Activated CD8-positive, alpha-beta memory T cell treated with anti-CD3 and anti-CD28 coated beads for 1 hour (primary cell): ENCODE measurements at places on chromosomes 1 and 21.

DNA sequence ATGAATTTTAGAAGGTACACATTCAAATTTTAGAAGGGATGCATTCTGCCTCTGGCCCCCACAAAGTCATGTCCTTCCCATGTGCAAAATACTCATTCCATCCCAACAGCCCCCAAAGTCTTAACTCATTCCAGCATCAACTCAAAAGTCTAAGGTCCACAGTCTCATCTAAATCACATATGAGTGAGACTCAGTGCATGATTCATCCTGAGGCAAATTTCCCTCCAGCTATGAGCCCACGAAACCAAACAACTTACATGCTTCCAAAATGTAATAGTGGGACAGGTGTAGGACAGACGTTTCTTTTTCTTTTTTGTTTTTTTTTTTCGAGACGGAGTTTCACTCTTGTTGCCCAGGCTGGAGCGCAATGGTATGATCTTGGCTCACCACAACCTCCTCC lies 12.5 kb upstream of the WNT2B start:
- DNase-seq, result no peak

GRCh38 chr1:182604175-182605164 lies at the start of gene RGS16:
Gene RGS16 (minus strand): TSS chr1:182604389. CDS start chr1:182604259, 130 bp downstream.
- peak; percentile 75 for DNase-seq

DNA sequence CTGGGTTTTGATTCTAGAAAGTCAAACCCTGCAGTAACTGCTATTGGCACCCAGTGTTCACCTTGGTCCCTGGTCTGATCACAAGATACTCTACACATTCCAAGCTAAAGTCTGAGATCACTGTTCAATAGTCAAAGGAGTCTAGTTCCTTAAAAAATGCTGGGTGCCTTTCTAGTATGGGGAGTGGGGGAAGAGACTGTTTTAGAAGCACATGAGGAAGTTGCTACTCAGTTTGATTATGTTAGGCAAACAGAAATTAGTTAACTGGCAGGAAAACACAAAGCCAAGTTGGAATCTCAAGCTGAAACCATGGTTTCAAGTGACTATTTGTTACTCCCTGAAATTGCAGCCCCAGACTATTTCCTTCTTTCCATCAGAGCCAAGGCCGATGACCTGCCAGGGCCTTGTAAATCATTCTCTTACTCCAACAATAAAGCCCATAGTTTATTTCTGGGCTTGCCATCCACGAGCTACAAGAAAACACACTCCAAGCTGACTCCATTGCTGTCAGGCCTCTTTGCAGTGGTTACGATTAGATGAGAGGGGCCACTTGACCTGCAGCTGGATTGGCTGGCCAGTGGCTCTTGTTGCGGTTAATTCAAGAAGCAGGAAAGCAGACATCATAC lies 21.1 kb upstream of the VTCN1 start:
- no peak for DNase-seq

DNA sequence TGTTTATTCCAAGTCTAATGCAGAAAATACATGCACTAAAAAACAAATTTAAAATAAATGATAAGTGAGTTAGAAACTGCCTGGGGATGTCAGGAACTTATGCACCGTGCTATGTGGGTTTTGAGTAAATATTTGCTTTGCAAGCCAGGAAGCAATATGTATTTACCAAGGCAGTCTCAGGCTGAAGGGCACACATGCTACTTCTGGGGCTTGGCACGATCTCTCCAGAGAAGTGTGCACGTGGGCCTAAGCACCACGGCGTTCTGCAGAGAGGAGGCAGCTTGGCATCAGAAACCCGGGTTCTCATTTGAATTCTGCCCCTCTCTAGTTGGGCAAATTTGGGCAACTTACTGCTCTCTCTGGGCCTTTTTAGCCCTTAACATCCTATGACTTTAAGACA lies 72.6 kb upstream of the ROR1 start:
- no peak for DNase-seq

DNA sequence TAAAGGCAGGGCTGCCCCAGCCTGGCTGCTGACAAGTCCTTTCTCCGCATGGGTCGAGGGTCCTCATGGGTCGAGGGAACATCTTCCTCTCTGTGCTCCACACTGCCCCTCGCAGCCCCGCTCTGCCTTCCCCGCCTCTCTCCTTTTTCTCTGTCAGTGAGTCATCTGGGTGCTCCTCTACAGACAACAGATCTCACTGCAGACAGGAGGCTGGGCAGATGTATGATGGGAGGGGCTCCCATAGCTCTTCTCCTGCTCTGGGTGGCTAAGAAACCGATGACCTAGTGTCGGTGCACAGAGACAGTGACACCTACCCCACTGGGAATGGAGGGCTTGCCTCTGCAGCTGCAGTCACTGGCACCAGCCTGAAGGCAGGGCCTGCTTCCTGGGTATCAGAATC lies 5.5 kb downstream of the KCNA10 start:
- DNase-seq, result no peak

GRCh38 chr1:206498685-206499084 lies 8.6 kb upstream of the RASSF5 start:
- DNase-seq, result no peak

- DNase-seq, result no peak
These were observed 99.0 kb upstream of the RUNX3 start for GRCh38 chr1:25028907-25029599.

- no peak for DNase-seq
These were observed 617 bp downstream of the KIRREL1 start for GRCh38 chr1:157993918-157994605.

DNA sequence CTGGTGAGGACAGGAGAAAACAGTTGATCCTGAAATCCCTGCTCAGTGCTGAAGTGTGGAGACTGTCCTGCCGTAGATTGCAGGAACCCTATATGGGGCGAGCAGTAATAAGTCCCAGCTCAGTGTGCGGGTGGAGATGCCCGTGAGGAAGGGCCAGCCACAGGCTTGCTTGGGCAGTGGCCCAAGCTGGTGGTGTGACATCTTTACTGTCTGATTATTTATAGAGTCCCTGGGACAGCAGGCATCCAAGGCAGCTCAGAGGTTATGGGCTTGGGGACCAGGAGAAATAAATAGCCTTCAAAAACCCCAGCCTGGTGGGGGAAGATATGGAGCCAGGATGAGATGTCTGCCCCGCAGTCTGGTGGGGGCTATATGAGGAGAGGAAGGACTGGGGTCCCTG lies 170.7 kb upstream of the POU3F1 start:
- DNase-seq, result no peak

- DNase-seq, result peak; percentile 55
These were observed at the start of the genes AMPD2 and GNAT2 for GRCh38 chr1:109619576-109620400. Gene AMPD2 (plus strand): TSS chr1:109619837. CDS start chr1:109621176, 1,339 bp downstream. Gene GNAT2 (minus strand): TSS chr1:109619616. CDS start chr1:109612870, 6,746 bp downstream.

GRCh38 chr1:16243936-16244649 lies 7.1 kb upstream of the CPLANE2 start:
- peak; percentile 52 for DNase-seq

DNA sequence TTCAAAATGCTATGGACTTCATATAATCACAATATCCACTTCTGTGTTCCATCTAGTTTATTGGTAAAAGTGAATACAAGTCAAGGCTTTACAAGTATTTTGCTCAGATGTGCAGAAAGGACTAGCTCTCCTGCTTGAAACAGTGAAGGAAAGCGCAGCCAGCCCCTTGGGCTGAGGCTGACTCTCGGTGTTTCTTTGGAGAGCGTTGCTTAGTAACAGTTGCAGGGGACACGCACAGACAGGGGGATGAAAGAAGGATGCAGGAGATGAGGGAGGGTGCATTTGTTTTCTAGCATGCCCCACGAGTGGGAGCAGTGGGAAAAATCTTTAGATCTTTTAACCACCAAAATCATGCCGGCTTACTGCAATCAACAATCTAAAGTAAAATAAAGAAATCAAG lies 9.1 kb downstream of the PYCR2 start:
- no peak for DNase-seq

DNA sequence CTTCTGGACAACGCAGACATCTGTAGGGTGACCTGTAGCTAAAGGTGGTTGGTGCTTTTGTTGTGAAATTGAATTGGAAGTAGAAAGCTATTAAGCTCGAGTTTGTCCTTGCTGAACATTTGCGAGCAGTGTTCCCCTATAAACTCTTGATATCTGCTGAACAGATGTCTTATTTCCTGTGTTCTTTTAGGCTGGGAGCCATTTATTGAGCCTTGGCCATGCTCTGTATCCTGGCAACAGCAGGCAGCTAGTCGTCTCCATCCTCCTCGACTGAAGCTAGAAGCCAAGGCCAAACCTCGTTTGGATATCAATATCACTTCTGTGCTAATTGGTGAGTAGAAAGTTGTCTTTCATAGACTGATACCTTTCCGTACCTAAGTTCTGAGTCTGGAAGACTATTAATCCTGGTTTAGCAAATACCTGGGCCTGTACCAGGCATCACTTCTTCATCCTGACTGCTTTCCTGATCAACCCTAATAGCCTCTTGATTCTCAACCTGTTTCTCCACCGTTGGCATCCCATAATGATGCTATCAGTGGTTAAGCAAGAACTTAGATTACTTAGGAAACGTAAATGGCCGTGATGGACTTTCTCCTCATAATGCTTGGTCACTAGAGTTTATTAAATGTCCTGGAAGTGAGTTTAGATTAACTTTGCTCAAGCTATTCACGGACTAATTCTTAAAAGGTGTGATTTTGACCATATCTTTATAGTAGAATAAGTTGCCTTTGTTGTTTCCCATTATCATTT lies 103.4 kb downstream of the VPS13D start:
- DNase-seq, result no peak

DNA sequence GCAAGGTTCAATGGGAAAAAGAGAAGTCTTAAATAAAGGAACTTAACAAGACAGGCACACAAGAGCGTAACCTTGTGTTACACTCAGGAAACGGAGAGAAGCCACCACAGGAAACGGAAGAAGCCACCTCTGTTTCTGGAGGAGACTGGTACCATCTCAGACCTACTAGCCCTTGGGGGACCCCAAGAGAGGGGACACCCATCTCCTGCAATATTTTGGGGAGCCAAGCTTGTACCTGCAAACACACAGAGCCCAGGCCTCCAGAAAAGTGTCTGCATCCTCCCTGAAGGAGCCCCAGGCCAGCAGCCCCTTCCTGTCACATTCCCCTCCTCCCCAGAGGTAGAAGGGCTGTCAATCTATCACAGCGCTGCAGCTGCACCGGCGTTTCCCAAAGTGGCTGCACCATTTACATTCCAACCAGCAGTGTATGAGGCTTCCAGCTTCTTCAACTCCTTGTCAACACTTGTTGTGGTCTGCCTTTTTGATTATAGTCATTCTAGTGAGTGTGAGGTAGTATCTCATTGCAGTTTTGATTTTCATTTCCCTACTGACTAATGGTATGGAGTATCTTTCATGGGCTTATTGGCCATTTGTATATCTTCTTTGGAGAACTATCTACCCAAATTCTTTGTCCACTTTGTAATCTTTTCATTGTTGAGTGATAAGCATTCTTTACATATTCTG lies 23.0 kb upstream of the PADI1 start:
- no peak for DNase-seq

DNA sequence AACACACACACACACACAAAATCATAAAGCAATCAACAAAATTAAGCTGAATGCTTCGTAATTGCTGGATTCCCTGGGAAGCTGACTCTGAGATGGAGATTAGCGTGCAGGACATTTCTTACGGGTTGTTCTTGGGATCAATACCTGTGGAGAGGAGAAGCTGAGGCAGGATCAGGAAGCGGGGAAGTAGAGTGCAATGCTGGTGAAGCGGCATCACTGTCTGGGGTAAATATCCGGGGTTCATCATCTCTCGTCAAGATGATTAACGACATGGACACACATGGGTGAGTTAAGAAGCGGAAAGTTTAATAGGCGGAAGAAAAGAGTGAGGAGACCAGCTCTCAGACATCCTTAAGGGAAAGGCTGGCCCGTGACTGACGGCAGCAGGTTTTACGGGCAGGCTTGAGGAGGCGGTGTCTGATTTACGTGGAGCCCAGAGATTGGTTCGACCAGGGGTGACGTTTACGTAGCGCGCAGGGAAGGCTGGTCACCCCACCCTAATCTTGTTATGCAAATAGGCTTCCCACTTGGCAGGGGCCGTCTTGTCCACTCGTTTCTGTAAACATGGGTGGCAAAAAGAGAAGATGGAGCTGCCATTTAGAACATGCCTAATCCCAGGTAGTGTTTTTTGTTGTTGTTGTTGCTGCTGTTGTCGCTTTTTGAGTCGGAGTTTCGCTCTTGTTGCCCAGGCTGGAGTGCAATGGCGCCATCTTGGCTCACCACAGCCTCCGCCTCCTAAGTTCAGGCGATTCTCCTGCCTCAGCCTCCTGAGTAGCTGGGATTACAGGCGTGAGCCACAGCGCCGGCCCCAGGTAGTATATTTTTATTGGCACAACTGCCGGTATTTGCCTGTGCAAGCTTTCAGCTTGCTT lies 135.6 kb upstream of the KCNJ15 start:
- DNase-seq, result no peak

DNA sequence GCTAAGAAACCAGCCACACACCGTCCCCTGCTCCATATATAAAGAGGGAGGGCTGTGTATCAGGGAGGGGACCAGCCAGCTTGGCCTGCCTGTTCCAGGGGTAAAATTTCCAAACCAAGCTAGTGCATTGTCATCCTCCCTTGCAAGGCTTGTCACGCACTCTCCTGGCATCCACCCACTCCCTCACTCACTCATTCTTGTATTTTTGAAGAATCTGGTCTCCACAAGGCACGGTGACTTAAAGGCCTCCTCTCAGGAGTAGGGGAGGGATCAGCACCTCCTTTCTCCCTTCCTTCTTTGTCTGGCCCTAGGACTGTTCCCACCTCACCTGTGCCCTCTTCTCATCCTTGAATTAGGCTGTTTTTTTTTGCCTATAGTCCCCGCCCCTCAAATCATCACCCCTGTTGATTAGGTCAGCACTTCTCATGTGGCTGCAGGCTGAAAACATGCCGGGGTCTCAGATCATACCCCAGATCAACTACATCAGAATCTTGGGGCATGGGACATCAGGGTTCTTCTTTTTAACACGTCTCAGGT lies 5.0 kb downstream of the ABCA4 start:
- no peak for DNase-seq

GRCh38 chr1:172674831-172675613 lies 16.1 kb downstream of the FASLG start:
- DNase-seq, result no peak

DNA sequence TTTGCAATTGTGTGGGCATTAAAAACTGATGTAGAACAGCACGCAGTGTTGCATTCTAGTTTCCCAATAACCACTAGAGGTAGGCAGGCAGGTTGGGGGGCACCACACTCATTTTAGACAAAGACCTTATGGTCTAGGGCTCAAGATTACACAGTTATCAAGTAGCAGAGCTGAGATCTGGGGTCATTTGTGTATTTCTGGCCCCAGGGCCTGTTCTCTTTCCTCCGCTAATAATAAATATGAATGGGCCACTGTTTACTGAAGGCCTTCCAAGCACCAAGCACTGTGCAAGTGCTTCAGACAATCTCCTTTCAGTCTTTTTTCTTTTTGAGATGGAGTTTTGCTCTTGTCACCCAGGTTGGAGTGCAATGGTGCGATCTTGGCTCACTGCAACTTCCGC lies 23.9 kb downstream of the LDLRAD2 start:
- no peak for DNase-seq

DNA sequence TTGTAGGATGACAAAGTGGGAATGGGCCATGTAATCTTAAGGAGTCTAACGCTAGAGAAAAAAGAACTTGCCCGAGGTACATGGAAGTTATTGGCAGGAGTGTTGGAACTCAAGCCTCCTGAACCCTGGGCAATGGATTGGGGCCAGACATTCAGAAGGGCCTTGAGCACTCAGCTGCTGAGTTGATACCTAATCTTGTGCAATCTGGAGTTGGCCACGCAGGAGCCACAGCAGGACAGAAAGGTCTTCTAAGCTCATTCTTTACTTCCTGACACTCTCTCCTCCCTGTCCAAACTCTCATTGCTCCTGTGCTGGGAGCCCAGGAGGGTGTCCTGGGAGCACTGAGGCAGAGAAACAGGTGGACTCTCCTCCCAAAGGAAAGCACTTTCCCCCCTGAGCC lies 25.1 kb upstream of the CSF1 start:
- DNase-seq, result no peak

- DNase-seq, result no peak
These were observed 88.5 kb upstream of the DEPDC1 start for GRCh38 chr1:68585351-68585750.
